Left hindlimb (tissue), 1 donor: ENCODE measurements at places on chromosomes 11 and 22.

GRCh38 chr11:70180906-70181305 lies 22.2 kb upstream of the FADD start:
- no peak for DNase-seq

DNA sequence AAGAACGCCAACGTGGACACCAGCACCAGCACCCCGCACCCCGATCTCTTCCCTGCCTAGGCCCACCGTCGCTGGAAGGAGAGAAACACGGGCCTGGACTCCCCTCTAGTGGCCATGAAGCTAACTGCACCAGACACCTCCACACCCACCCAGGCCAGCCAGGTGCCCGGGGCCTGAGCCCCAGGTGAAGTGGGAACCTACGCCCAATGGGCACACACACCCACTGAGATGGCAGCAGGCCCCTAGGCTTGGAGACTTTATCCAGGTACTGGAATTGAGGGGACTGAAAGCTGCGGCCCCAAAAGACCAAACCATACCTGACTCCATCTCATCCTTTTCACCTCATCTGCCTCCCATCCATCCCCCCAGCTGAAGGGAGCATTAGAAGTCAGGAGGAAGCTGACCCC lies 81.0 kb downstream of the BUD13 start:
- no peak for DNase-seq

DNA sequence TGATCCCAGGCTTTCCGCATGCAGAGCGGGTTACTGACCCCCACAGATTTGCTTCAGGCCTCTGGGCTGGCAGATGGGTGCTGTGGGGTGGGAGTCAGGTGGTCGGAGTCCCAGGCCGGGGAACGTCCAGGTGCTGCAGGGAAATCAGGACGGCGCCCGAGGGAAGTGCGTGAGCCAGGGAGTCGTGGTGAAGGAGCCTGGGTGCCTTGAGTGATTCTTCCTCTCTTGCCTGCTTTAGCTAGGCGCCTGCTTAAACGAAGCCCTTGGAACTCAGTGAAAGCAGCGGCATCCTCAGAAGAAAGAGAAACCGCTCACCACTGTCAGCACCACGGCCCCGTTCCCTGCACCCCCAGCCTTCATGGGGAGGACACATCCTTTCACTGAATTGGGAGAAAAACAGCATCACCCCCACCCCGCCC lies 455.6 kb downstream of the BRD1 start:
- DNase-seq: no peak

DNA sequence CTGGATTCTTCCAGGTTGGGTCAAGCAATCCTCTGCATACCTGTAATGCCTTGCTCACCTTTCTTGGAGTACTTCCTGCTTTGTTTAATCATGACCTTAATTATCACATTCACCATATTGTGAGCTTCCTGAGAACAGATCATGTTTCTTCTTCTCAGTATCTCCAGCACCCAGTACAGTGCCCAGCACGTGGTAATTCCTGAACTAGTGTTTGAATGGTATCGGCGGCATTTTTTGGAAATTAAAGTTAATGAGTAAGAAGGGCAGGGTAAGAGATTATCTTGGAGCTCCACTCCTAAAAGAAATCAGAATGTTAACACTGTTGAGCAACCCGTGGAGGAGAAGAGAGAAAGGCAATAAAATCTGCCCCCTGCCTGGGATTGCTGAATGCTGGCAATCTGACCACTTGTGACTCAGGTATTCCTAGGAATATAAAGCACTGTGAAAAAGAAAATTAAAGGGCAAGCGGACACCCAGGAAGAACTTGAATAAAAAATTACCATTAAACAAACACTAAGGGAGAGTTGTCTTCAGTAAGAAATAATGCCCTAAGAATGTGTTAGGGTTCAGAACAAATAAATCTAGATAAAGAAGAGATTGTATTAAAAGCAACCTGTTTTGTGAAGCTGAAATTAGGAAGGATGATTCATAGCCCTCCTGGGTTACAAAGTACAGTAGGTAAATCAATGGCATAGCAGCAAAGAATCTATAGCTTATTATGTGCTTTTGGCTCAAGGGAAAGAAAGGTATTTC lies 92.9 kb downstream of the PDHX start:
- DNase-seq: no peak

DNA sequence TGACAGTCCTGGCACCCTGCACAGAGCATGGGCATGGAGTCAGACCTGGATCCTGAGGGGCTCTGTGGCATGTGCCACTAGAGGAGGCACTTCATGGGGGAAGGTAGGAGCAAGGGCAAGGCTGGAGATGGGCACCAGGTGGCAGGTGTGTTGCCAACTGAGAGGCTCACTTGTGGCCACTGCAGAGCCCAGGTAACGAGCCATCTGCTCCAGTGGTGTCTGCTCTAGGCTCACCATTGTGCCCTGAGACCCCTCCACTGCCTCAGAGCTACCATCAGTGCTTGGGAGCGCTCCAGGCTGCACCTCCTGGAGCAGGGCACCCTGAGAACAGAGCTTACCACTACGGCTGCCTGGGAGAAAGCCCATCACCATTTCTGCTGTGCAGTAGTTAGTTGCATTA lies 1.3 kb upstream of the ZDHHC8 start:
- DNase-seq: no peak

GRCh38 chr22:26581633-26582168 lies 8.2 kb downstream of the TPST2 start:
- DNase-seq: no peak

GRCh38 chr11:64338716-64339115 lies 1.3 kb upstream of the CCDC88B start:
- no peak for DNase-seq

GRCh38 chr22:22460635-22461034 lies 47.9 kb downstream of the ZNF280B start:
- DNase-seq: no peak

DNA sequence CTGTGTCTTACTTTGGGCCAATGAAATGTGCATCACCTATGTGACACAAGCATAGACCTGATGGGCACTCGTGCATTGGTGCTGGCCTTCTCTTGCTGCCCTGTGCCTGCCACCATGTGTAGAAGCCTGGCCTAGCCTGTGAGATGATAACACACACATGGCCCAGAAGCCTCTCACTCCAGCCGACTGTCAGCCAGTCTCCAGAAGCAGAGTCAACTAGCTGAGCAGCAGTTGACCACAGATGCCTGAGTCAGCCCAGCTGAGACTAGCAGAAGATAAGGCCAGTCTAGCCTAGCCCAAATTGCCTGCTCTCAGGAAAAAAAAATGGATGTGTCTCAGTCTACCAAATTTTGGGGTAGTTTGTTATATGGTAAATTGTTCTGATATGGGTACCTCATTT lies 46.2 kb downstream of the CSNK2A3 start:
- no peak for DNase-seq

DNA sequence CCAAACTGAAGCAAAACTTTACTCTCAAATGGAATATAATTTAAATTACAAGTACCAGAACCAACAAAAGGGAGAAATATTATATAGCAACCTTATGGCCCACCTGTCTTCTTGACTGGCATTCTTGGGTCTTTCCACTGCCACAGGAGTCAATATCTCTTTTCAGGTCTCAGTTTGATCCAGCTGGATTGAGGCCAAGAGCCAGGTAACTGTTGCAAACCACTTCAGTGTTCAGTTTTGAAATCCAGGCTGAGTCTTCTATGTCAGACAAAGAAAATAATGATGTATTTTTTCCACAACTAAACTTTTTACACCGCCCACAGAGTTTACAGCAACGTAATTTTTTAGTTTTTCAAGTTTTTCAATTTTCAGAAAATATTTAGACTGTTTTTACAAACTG lies 648 bp downstream of the DLG2 start:
- no peak for DNase-seq

DNA sequence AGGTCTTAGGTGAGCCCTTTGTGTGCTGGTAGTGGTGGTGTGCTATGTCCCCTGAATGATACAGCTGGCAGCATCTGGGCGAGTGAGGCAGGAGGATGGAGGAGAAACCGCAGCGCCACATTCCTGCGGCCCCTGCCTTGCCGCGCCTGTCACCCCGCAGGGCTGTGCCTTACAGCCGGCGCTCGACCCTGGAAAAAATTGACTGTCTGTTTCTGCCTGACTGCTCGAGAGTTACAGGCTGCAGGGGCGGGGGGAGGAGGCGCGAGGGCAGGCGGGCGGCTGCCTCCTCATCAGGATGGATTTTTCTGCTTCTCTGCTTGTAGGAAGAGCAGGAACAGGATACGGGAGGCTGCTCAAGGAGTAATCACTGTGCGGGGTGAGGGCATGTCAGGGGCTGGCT lies 443.4 kb downstream of the MIAT start:
- peak; percentile 75 for DNase-seq

- no peak for DNase-seq
Measured at GRCh38 chr11:64092761-64093136, 57.0 kb downstream of the FLRT1 start.

DNA sequence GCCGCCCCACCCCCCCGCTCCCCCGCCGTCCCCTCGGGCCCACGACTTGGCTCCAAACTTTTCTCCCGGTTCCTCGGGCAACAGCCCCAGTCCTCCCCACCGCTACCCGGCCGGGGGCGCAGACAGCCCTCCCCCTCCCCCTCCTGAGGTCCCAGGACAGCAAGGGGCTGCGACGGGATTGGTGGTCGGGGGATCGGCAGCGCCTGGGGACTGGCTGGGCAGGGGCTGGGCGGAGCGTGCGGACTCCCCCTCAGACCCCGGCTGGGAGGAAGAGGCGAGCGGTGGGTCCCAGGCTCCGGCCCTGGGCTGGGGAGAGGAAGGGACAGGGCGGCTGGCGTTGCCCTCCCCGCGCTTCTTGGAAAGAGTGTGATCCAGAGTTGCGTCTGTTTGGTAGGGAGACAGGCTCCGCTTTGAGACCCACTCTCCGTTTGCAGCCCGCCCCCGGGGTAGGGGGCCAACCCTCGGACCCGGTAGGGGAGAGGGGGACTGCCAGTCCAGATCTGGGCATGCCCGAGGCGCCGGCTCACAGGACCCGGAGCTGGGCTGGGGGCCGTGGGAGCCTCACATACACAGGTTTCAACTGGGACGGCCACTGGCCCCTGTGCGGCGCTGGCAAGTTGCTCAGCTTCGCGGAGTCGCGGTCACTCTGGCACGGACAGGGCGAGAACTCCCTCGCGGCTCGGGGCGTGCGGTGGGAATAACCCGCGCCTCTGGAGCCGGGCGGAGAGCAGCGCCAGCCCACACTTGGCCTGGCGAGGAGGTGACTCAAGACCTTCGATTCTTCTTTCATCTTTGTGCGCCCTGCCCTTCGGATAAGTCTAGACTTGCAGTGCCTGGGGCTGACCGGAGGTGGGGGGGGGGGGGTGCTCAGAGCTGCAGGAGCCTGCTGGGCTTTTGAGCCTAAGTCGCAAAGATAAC lies 999 bp downstream of the TSKU start:
- DNase-seq: peak; percentile 86

DNA sequence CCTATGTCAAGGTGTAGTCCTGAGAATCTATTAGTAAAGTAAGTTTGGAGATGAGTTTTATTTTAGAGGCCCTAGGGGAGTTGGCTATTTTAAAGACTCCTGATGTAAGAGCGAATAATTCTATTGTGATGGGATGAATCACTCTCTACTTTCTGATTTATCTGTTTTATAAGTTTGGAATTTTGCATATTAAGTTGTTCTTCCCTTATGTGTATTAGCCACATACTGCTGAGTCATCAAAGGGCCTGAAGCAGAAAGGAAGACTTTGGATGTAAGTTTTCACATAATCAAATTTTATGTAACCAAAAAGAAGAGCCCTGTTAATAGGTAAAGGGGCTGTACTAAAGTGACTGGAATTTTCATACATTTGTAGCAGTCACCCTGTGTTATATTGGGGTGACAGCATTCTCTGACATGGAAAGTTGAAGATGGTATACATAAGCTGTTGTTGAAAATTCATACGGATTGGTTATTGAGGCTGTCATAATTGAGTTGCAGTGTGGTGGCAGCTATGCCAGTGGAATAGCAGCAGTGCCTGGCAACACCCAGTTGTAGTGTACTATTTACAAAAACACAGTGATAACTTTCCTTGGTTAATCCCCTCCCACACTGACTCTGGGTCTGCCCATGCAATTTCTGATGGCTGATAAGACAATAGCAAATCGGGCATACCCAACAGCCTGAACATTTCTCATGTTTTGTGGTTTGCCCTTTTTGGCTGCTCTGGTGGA lies 90.6 kb upstream of the NTM start:
- DNase-seq: no peak

- DNase-seq: no peak
Measured at GRCh38 chr11:13135385-13136271, 126.5 kb downstream of the RASSF10 start.

DNA sequence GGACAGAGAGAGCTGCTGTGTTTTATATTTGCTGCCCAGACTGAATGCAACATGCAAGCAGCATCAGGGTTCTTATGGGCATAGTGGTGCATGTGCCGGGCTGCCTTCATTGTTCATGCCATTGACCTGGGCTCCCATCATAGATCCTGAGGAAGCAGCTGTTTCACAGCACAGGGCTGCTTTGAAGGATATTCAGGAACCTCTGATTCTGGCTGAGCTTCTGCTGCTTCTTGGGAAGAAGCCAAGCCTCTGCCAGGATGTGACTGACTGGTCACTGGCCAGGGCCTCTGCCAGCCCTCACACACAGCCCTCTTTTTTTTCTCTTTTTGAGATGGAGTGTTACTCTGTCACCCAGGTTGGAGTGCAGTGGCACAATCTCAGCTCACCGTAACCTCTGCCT lies 43.3 kb downstream of the CYB5R2 start:
- no peak for DNase-seq
